Neural progenitor cell (in vitro differentiated cells): ENCODE measurements at places on chromosomes 4 and X. TPM values are rescaled to one million over a fixed set of nuclear protein-coding genes. Genes with fewer than 3 reads are reported as not detected.

ZCCHC12 gene
- total RNA-seq, result not detected in 2 replicates

DNA sequence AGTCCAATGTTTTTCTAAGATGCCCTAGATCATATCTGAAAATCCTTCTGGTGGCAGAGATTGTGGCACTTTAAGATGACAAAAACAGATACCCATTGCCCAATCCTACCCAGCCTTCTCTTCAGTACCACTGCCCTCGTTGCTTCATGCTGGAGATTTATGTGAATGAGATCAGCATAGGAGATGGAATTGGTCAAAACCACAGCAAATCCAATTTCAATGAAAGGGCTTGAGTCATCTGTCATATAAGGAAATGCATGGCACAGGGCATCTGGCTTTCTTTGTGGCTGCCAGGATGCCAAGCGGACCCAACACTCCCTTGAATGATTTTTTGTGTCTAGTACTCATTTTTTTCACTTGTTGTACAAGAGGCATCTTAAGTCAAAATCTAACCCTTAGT lies 16.8 kb downstream of the AFF2 start:
- no peak overlapping the region for H3K4me3 ChIP-seq
- H3K27me3 ChIP-seq, result no peaks in the 10 kb centered on the region
- H3K27ac ChIP-seq, result no peak overlapping the region
- no peak for DNase-seq
- H3K36me3 ChIP-seq, result no peaks in the 10 kb centered on the region

DNA sequence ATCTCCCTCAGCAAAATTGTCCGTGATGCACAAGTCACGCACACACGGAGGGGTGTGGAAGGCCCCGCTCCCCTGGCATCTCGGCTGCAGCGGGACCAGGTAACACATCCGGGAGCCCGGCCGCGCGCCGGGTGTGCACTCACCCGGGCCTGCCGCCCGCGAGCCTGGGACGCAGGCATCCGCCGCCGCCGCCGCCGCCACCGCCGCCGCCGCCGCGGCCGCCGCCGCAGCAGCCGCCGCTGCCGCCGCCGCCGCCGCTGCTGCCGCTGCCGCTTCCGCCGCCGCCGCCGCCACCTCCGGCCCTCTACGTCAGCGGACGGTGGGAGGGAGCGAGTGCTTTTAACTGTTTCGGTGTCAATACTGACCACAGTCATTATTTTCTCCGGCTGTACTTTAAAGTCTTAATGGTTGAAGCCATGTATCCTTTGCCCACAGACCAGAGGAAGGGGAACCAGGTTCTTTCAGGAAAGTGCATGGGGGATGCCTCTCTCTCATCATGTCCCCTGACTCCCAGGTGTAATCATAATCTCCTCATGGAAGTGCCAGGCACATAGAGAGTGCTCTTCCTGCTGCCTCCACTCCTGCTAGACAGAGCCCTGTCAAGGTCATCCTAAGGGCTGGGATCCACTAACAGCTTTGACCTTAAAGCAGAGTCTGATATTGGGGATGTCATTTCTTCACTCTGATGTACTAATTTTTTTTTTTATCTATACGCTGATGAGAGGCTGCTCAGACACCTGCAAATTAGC lies 38.0 kb downstream of the MAGEE2 start:
- H3K27ac ChIP-seq, result no peak overlapping the region
- H3K4me1 ChIP-seq, result peaks cover 3% of the 10 kb centered on the region
- H3K4me3 ChIP-seq, result peak overlapping the region; percentile 51
- no peaks in the 10 kb centered on the region for H3K27me3 ChIP-seq

DNA sequence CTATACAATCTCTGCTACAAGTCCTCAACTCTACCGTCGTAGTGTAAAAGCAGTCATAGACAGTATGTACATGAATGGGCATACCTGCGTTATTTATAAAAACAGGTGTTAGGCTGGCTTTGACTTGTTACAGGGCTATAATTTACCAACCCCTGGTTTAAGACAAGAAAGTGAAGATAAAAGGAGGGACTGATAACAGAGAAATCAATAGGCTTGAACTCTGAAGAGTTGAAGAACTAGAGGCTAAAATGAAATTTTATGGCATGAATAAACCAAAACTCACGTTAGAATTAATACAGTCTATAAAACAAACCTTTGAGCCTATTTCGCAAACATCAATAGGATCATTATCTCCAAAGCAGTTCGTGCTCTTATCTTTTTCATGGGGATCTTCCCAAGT lies 36.2 kb downstream of the PPA2 start:
- no peaks in the 10 kb centered on the region for H3K27me3 ChIP-seq
- H3K27ac ChIP-seq, result no peak overlapping the region
- H3K4me1 ChIP-seq, result no peaks in the 10 kb centered on the region
- peaks cover 41% of the 10 kb centered on the region for H3K36me3 ChIP-seq

AFAP1 gene
- 6.7 and 8.2 TPM in 2 replicates for total RNA-seq

- no peak overlapping the region for H3K27ac ChIP-seq
- H3K27me3 ChIP-seq, result no peaks in the 10 kb centered on the region
- DNase-seq, result no peak
- H3K36me3 ChIP-seq, result no peaks in the 10 kb centered on the region
Observed at GRCh38 chrX:78712336-78712735, 35.2 kb upstream of the LPAR4 start.

- H3K36me3 ChIP-seq, result no peaks in the 10 kb centered on the region
- no peaks in the 10 kb centered on the region for H3K27me3 ChIP-seq
- no peak overlapping the region for H3K4me3 ChIP-seq
Observed at GRCh38 chr4:169184236-169184635, 86.5 kb downstream of the SH3RF1 start.
